Myocyte (in vitro differentiated cells): ENCODE measurements at places on chromosomes 6 and 20. TPM values are rescaled to one million over a fixed set of nuclear protein-coding genes. Genes with fewer than 3 reads are reported as not detected.

OVOL2 gene
- total RNA-seq = not detected in 2 replicates

MACROD2 gene
- total RNA-seq = 5.3 and 9.4 TPM in 2 replicates

OXT gene
- total RNA-seq = not detected in 2 replicates

SOBP gene
- total RNA-seq = 0.21 and 0.42 TPM in 2 replicates

SSTR4 gene
- not detected in 2 replicates for total RNA-seq

DDX43 gene
- total RNA-seq = not detected in 2 replicates

RAET1L gene
- total RNA-seq = not detected in 2 replicates

ADIG gene
- not detected in 2 replicates for total RNA-seq

SMLR1 gene
- not detected in 2 replicates for total RNA-seq

SEMG1 gene
- not detected in 2 replicates for total RNA-seq

GTF2H4 gene
- total RNA-seq = 5.5 and 7.3 TPM in 2 replicates

LY6G6F gene
- not detected in 2 replicates for total RNA-seq

MEP1A gene
- not detected in 2 replicates for total RNA-seq

PPP1R16B gene
- 0.03 TPM in 1 of 2 replicates, not detected in the other for total RNA-seq

HAO1 gene
- total RNA-seq = not detected in 2 replicates

SYNDIG1 gene
- not detected in 2 replicates for total RNA-seq

CLVS2 gene
- not detected in 2 replicates for total RNA-seq

SNRNP48 gene
- 22.2 and 25.4 TPM in 2 replicates for total RNA-seq

PRSS16 gene
- total RNA-seq = not detected in 2 replicates

CST2 gene
- not detected in 2 replicates for total RNA-seq

TASP1 gene
- total RNA-seq = 5.2 and 8.2 TPM in 2 replicates

DNMT3B gene
- 0.59 and 1.5 TPM in 2 replicates for total RNA-seq

FBXO5 gene
- total RNA-seq = 4.1 and 5.3 TPM in 2 replicates

PRDM1 gene
- 0.67 and 0.94 TPM in 2 replicates for total RNA-seq

CTAGE9 gene
- not detected in 2 replicates for total RNA-seq

MRS2 gene
- 27.9 and 28.1 TPM in 2 replicates for total RNA-seq

C20orf141 gene
- not detected in 2 replicates for total RNA-seq

FUCA2 gene
- total RNA-seq = 56.4 and 68.2 TPM in 2 replicates

SFT2D1 gene
- total RNA-seq = 28.8 and 38.1 TPM in 2 replicates

PTCRA gene
- total RNA-seq = not detected in 2 replicates

CCM2L gene
- not detected in 2 replicates for total RNA-seq

C20orf202 gene
- 0.10 TPM in 1 of 2 replicates, not detected in the other for total RNA-seq

IRAK1BP1 gene
- total RNA-seq = 2.9 and 3.4 TPM in 2 replicates

CEP250 gene
- total RNA-seq = 28.9 and 37.6 TPM in 2 replicates
